ENCODE measurements at places on chromosomes 3 and 15.

GRCh38 chr3:73709712-73710111 lies 85.0 kb upstream of the PDZRN3 start:
- no peak for DNase-seq

DNA sequence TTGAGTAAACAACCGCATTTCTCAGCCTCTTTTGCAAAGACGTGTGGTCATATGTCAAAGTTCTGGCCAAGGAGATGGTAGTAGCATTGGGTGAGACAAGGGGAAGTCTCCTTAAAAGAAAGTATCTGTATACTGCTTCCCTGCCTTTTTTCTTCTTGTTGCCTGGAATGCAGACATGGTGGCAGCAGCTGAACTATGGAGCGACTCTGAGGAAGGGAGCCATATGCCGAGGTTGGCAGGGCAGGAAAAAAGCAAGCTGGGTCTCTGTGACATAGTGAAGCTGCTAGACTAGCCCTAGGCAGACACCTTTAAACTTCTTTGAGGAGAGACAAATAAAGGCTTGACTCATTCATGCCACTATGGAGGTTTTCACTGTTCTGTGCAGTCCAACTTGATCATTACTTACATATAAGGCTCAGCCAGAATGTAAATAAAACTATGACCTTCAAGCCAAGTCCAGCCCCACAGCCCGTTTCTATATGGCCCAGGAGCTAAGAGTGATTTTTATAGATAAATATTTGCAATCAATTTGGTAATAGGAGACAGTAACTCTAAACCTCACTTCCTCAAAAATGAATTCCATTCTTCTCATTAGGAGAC lies 30.6 kb upstream of the PRICKLE2 start:
- DNase-seq, result no peak

GRCh38 chr3:89113893-89114840 lies 6.7 kb downstream of the EPHA3 start:
- DNase-seq, result no peak

DNA sequence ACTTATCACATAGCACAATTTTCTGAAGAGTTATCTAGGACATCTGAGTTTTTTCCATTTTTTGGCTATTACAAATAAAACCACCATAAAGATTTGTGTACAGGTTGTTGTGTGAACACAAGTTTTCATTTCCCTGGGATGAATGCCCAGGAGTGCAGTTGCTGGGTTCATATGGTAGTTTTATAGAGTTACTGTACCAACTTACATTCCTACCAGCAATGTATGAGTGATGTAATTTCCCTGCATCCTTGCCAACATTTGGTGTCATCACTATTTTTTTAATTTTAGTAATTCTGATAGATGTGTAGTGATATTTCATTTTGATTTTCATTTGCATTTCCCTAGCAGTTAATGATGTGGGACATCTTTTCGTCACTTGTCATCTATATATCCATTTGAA lies 20.5 kb downstream of the FILIP1L start:
- DNase-seq, result no peak

GRCh38 chr3:195597848-195598247 lies 14.1 kb upstream of the APOD start:
- DNase-seq, result no peak

- DNase-seq, result no peak
Observed at GRCh38 chr3:71251156-71251775, 332.3 kb downstream of the FOXP1 start.

DNA sequence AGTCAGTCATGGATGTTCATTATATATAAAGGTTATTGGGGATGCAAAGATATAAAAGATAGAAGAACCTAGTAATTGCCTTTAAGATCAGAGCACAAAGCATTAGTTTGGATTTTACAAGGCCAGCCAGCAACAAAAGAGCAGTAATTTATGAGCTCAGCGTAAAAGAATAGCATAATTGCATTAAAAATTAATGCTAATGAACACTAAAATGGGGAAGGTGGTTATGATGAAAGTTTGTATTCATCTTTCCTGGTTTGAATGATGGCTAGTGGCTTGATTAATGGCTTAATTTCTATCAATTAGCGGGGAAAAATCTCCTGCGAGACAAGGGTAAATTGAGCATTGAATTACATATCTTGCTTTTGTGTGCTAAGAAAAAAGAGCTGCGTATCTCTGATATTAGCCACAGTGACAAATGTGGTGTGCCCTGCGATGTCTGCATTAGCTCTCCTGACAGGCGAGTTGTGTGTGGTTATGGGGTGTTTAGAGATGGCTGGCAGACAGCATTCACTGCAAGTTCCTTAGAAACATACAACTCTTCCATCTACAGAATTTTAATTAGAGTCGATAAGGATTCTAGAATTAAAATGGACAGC lies 42.8 kb upstream of the MLF1 start:
- DNase-seq, result no peak

DNA sequence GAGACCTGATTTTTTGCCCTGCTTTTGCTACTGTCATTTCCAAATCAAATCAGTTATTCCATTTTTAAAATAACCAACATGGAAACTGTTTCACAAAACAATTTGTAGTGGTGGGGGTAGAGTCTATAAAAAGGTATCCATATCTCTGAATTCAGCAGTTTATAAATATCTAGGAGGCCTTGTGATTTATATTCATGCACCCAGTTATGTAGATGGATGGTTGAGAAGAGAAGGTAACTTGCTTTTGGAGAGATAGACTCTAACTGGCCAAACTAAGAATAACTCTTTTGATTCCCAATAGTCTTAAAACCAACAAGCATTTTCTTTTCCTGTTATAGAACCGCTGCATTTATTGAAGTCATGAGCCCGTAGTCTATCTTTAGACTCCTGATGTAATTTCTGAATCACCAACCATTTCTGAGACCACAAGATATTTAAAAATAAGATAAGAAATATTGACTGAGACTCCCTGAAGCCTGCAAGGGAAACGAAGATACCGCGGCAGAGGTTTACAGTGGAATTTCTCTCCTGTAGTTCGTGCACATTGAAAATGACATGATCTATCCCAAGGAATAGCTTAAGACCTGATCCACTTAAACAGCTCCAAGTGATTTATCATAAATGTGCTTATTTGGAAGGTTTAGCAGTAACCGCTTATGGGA lies 68.5 kb downstream of the SAMMSON start:
- no peak for DNase-seq

DNA sequence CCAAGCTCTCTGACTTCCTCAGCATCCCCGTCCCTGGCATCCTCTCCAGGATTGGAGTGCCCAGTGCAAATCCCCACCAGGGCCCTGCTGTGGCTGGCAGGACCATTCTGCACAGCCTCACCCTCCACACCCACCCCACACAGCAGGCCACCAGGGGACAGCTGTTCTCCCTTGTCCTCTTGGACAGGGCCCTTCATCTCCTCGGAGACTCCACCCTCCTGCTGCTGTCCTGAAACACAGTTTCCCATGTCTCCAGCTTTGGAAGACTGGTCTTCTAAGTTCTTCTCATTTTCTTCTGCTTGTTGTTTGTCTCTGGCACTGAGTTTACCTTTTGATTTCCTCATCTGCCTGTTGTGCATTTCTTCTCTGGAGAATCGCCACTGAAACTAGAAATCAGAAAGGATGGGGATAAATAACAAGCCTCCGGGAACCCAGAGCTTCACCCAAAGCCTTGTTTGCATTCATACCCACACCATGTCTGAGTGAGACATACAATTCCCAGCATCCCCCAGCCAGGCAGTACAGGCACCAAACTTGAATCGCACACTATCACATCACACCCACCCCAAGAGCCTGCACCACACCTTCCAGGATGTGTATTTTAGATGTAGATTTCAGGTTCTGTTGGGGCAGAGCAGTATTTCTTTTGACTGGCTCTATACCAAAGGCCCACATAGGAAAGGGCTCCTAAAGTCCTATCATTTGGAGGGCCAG lies 52.0 kb downstream of the OXNAD1 start:
- DNase-seq, result no peak

DNA sequence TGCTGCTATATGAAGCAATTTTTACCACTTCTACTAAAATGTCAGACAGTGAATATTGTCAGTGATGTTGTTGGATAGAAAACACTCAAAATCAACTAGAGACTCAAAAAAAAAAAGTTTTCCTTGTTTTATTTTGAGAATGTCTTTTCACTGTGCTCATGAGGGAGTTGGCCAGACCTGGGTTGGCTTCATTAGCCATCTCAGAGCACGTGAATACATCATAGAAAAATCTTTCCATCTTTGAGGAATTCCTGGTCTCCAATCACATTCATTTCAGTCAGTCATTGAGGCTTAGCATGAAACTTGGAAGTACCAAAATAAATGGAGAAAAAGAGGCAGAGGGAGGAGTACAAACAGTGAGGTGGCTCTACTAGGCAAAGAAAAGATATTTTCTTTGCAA lies 57.6 kb upstream of the CMSS1 start:
- no peak for DNase-seq

DNA sequence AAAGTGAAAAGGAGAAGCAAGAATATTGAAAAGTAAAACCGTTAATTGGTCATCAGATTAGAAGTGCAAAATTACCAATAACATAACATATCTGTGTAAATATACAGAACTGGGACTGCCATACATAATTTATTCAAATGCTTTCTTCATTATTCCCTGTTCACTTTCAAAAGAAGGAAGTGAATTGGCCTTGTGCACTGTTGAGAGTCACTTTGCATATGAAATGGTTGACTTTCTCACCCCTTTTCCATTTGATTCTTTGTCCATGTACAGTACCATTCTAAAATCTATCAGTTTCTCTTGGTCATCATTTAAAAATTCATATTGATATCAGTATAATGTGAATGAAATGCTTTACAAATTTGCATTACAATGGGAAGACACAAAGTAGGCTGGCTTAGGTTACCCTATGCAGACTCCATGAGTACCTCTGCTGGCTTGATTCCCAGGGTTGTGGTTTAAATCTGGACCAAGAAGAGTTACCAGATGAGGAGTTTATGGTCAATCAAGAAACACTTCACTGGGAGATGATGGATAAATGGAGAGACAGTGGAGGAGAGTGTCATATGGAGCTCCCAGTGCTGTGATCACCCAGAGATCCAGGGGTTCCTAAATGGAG lies 210.9 kb upstream of the TOPAZ1 start:
- DNase-seq, result no peak

DNA sequence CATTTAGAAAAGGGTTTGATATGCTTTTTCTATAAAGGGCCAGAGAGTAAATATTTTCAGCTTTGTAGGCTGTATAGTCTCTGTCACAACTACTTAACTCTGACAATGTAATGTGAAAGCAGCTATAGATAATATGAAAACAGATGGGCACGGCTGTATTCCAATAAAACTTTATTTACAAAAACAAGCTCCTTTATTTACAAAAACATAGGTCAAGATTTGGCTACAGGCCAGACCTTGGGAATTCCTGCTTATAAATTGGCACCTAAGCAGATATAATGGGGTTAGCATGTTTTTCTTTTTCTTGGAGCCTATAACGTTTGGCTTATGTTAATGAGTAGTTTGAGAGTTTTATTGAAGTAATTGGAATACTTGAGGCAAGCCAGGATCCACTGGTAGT lies 119.4 kb upstream of the CGNL1 start:
- no peak for DNase-seq

- DNase-seq, result no peak
Observed at GRCh38 chr15:35182841-35183479, 97.9 kb upstream of the NANOGP8 start.

DNA sequence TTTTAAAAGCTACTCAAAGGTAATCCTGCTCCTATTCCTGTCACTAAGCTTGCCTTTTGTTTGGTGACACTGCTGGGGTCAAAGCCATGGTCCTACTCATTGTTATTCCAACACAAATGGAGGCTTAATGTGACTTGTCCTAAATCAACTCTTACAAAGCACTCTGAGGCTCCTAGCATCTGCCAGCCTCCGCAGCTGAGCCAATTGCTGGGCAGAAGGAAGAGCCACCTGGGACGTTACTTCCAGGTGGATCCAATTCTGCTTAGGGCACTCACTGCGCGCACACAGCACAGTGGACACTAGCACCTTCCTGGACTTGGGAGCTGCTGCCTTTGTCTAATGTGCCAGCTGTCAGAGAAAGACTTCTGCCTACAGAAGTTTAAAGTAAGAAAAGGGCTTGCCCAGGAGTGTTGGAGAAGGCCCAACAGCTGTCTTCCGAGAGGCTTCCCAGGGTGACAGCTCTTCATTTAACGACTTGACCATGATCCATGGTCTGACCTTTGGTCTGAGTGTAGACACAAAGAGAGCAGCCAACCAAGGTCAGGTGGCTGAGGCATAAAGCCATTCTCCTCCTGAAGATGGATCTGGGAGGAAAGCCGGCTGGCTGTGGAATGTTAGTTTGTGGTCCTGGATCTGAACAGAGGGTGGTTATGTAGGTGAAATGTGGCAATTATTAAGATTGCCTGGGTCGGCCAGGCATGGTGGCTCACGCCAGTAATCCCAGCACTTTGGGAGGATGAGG lies 102.2 kb downstream of the AQP9 start:
- DNase-seq, result no peak

DNA sequence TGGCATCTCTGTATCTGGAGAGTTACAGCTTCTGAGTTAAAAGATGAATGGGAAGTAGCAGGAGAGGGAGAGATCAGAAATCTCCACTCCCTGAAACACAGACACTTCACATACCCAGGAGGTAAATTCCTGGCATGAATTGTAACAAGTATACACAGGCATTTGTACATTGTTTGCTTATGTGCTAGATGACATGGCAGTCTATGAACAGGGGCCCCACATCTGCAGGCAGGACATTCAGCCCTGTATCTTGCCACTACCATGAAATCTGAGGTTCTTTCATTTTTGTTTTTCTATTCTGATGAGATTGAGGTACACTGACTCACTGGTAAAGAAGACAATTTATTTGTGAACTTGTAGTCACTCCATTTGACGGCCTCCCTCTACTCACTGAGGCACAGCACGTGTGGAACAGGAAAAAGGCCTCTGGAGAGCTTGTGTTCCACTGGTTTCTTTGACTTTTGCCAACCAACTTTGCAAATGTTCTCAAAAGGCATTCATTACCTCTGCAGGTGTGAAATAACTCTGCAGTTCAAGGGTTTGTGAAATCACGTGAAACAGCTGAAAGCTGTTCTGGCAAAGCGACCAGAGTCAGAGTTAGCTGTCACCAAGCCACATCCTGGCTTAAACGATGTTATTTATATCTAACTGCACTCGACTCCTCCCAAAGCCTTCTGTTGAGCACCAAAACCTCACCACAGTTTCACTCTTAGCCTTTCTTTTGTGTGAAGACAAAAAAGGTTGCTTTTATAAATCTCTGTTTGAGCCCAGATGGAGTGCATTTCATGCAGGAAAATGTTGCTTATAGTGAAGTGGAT lies 401.3 kb upstream of the CFAP20DC start:
- DNase-seq, result peak; percentile 87

Data from CD4-positive, alpha-beta T cell treated with Interleukin-4 for 1 hour (primary cell).